Stimulated activated CD8-positive, alpha-beta memory T cell treated with anti-CD3 and anti-CD28 coated beads, Interleukin-15, amount 100 ng/mL, for 48 hours (primary cell): ENCODE measurements at places on chromosomes 6 and 20.

- no peak for DNase-seq
These were observed 39.8 kb upstream of the SNAP25 start for GRCh38 chr20:10178727-10179313.

DNA sequence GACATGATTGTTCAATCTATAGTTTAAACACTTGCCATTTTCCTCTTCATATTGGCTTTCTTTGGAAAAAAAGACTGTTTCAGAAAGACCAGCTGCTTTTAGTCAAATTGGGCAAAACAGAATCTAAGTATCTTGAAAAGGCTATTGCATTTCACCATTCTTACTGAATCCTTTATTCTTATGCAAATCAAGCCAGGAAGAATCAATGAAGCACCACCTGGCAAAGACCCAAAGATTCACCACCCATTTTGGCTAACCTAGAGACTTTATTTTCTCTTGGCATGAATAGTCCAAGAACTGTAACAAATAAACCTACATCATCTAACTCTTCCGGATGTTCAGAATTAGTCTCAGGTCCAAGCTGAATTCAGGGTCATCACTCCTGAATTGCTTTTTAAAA, 71.3 kb upstream of the EYA4 start:
- DNase-seq = no peak

DNA sequence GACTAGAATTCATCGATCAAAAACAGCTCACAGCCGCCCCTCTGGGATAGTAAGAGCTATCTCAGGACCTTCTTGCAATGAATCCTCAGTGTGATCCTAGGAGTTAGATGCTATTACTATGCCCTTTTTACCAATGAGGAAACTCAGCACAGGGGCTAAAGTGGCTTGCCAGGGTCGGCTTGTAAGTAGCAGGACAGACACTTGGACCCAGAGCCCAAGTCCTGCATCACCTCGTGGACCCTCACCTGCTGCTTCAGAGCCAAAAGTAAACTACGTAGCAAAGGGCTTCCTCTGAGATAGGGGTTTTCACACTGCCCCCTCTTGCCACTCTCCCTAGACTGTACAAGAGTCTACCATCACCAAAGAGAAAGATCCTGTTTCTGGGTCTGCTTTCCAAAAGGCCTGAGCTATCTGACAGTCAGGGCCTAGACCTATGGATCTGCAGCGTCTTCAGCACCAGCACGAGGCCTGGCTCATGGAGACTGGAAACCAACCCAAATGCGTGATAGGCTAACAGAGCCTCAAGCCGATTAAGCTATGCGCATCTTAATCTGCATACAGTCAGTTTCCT, 172.3 kb downstream of the ANKRD60 start:
- no peak for DNase-seq

DNA sequence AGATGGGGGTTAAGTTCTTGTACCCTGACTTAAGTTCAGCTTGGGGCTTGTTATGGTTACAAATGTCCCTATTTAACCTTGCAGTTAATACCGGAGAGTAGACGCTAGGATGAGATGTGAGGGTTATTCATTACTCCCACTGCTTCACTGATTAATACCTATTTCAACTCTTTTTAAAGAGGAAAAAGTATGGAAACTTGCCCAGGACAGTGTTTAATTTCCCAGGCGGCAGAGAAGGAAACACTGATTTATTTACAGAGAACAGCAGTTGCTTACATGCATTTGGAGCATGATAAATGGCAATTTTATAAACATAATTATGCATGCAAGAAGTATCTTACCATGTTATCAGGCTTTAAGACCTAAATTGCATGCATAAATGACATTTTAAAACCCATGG, 137.7 kb downstream of the RCAN2 start:
- no peak for DNase-seq

DNA sequence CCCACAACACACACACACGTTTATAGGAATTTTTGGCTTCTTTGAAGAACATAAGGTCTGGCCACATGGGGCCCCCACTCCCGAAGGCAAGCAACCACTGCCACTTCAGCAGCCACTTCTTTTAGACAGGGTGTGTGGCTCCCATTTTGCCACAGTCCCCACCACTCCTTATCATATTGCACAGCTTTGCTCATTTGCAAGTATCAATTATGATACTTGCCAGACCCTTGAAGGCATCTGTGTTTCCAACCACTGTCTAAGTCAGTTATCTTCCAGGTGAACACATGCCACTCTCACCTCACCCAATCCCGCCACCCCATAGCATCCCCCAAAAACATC, 73.1 kb downstream of the NOL4L start:
- DNase-seq = no peak

- DNase-seq = no peak
These were observed 696 bp upstream of the SIRPA start for GRCh38 chr20:1894471-1894950.

DNA sequence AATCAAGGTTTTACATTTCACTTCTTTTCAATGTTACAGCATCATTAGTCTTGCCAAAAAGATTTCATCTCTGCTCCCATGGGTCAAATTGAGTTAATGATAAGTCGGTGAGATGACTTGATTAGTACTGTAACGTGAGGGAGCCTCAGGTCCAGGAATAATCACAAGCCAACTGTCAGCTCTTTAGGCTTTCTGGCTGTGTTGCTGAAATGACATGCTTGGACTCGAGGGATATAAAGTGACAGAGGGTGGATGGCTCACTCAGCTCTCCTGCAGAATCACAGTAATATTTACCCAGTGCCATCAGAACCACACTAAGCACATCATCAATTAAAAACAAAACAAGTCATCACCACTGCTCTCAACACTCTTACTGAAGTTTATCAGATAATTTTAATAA, 196.2 kb upstream of the THEMIS start:
- no peak for DNase-seq

- no peak for DNase-seq
These were observed 169.1 kb downstream of the MAFB start for GRCh38 chr20:40519918-40520317.

GRCh38 chr20:50519036-50519762, 9.0 kb downstream of the PTPN1 start:
- no peak for DNase-seq

DNA sequence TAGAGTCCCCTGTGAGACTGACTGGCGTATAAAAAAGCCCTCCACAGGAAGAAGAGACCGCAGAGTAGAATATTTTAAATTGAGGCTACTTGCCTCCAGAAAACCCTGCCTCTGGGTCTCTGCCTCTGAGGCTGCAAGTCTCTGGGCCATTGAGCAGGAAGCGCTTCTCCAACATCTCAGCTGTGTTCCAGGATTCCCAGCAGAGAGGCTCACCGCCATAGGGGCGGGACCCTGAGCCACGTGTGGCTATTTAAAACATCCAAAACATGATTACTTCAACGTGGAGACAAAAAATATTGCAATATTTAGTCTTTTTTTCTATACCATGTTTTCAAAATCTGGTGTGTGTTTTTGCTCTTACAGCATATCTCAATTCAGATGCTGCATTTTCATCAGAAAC, 59.4 kb downstream of the GNAS-AS1 start:
- DNase-seq = no peak

DNA sequence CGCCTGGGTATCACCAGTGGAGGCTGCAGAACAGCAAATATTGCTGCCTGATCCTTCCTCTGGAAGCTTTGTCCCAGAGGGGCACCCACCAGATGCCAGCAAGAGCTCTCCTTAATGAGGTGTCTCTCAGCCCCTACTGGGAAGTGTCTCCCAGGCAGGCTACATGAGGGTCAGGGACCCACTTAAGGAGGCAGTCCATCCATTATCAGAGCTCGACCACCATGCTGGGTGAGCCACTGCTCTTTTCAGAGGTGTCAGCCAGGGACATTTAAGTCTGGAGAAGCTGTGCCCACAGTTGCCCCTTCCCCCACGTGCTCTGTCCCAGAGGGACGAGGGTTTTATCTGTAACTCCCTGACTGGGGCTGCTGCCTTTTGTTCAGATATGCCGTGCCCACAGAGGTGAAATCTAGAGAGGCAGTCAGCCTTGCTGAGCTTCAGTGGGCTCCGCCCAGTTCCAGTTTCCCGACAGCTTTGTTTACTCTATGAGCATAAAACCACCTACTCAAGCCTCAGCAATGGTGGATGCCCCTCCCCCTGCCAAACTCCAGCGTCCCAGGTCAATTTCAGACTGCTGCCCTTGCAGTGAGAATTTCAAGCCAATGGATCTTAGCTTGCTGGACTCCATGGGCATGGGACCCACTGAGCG, 25.9 kb upstream of the AIG1 start:
- DNase-seq = no peak

DNA sequence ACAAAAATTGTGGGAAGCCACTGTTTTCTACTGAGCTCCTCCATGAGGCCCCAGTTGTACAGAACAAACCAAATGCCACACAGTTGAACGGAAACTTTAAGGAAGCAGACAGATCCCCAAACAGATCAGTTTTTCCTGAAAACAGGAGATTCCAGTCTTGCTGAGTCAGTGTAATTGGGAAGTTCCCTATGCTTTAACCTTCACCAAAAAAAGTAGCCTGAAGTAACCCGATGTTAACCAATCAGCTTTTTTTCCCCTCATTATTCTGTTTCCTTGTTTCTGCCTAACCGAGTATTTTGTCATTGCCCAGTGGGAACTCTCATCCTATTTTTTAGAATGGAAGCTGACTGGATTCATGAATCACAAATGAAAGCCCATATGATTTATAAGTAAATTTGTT, 36.7 kb downstream of the MARCKS start:
- DNase-seq = no peak

DNA sequence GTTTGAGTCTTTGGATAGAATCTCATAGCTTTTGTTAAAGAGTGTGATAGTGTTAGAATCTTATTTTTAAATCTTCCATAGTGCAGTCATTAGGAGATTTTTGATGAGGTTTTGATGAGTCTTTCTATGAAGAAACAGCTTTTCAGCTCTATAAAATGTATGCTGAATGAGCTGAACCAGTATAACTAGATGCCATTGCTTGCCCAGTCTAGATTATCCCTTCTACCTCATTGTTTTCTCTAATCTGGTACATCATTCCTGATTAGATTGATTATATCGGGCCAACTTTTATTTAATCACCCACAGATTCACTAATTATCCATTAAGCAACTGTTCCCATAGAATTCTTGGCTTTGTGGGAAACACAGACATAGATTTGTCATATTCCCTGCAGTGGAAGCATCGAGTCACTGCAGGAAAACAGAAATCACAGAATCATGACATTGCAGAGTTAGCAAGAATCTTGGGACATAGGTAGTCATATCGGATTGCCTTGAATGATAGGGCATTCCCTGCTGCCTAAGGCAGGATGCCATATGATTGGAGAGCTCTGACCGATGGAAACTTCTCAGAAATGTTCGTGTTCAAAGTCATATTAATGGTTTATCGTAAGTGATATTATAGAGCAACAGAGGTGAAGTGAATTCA, 882.7 kb upstream of the FLRT3 start:
- no peak for DNase-seq

GRCh38 chr6:12916006-12916405, 199.4 kb downstream of the PHACTR1 start:
- DNase-seq = no peak

DNA sequence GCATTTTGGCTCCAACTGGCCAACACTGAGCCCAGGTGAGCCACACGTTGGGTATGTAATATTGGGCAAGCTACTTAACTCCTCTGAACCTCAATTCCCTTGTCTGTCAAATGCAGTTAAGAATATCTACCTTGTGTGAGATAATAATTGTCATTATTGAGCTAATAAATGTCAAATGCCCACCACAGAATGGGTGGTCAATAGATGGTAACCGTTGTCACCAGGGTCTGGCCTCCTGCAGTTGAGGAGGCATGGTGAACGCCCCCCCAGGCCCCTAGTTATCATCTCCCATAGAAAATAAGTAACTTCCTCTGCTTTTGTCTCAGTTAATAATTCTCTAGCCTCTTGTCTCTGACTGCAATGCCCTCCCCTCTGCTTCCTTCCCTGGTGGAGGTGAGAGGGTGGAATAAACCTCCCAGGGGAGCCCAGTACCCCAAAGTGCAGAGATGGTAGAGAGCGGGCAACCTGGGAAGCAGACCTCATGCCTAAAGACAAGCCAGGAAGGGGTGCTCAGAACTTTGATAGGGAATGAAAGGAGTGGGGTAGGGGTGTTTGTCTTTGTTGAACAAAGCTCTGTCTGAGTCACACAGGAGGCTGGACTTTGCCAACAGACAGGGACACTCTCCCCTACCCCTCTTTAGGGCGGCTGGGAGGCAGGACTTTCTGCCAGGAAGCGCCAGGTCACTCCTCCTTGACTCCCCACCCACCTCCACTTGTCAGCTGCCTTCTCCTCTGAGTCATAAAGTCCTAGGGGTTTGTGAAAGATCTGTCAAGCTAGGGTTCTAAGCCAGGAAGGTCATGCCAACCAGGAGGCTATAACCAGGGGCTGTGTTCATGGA, 1.3 kb upstream of the UNC5CL start:
- no peak for DNase-seq

GRCh38 chr6:133394630-133395029, 153.5 kb downstream of the EYA4 start:
- DNase-seq = no peak

DNA sequence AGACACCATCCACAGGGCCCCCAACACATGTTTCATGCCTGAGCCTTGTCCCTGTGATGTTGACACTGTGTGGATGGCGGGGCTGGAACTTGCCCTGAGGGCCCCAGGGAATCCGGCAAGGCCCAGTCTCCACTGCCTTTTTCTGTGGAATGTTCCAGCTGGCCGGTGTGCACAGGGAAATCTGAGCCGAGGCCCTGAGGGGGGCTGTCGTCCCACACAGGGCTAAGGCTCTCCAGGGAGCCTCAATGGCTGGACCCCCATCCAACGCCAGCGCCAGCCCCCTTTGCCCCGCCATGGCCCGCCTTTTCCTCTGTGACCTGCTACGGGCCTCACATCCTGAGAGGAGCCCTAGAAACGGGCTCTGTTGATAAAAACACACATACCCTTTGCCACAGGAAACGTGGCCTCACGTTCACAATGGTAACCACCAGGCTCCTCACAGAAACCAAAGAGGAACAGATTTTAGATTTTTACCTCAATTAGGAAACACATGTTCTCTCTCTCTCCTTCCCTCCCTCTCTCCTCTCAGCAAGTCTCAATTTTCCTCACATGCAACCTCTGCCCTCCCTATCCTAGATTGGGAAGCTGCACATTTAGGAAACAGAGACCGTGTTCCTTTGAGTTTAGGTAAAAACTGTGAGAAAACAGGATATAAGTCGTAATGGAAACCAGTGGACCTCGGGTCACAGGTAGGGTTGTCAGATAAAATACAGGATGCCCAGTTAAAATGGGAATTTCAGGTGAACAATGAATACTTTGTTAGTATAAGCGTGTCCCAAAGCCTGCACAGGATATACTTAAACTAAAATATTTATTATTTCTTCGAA, 13.7 kb upstream of the ZNF831 start:
- peak; percentile 59 for DNase-seq

- no peak for DNase-seq
These were observed 303.4 kb upstream of the EXOC2 start for GRCh38 chr6:996271-996852.

GRCh38 chr6:1702580-1703051, 92.9 kb downstream of the FOXC1 start:
- no peak for DNase-seq

GRCh38 chr6:119598883-119599282, 249.3 kb upstream of the MAN1A1 start:
- DNase-seq = no peak

DNA sequence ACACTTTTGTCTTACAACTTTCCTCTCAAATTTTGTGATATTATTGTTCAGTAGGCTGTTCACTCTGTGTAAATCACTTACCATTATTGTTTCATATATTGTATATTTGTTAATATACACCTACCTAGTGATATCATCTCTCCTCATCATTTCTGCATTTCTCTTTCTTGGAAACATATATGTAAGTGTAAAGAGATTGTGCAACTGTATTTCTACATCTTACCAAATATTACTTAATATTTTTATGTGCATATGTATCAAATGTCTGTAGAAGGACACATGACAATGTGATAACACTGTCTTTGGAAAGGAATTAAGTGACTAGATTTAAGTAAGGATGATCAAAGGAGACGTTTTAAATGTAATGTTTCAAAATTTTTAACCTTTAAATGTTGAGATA, 30.2 kb downstream of the ZNF322 start:
- no peak for DNase-seq
